HFFc6 (cell line): ENCODE measurements at places on chromosomes 1 and 21.
A peak's percentile ranks its signal among the peaks of the same experiment; 100 is the strongest.

DNA sequence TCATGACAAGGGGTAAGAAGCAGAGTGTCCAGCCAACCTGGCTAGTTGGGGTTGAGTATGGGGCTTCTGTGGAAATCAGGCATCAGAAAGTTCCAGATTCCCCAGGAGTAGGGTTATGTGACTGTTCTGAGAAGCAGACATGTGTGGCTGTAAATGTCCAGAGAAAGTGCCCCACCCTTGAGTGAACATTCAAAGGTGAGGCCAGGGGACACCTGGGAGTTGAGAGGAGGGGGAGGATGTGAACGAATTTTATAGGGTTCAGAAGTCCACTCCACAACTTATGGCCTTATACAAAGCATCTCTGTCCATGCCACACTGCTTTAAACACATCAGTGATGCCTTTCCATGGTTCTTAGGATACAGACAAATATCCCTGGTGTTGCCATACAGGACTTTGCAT lies 133.3 kb downstream of the IGSF21 start:
- DNase-seq: no peak

GRCh38 chr1:192584866-192585265 lies 9.3 kb downstream of the RGS1 start:
- no peak for DNase-seq

- peak; percentile 25 for DNase-seq
Observed at GRCh38 chr1:28329395-28330153, 734 bp downstream of the MED18 start.

DNA sequence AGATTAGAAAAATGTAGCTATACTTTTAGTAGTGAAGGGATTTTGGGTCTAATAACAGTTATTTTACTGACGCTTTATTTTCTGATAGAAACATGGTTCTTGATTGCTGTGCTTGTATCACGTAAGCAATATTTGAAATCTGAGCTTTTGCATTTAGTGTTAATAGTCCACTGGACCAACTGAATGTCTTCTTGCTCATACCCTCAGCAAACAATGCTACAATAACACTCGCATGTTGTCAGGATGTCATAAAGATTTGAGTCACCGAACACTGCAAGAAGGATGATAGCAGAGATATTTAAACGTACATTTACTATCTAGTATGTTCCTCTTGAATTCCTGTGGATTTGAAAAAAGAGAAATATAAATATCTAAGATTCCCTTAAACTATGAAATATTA lies 7.5 kb downstream of the DYRK1A start:
- peak; percentile 78 for DNase-seq

- no peak for DNase-seq
Observed at GRCh38 chr1:246169486-246169885, 337.6 kb downstream of the SMYD3 start.

DNA sequence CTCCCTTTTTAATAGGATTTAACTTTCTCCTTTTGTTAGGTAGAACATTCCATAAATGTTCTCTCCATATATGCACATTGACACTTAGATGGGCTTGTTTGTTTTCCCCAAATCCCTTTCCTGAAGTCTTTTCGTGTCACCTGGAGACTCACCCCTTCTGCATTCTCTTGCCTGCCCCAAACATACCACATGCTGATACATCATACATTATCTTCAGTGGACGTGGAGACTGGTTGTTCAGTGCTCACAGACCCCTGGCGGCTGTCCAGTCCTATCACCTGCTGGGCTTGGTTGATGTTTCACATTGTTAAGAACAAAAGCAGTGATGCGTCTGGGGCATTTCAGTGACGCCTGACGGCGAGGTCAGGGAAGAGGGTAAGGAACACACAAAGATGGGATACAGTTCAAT lies 22.2 kb downstream of the FMOD start:
- DNase-seq: no peak

- DNase-seq: no peak
Observed at GRCh38 chr1:114509596-114510273, 1.3 kb downstream of the TRIM33 start.

DNA sequence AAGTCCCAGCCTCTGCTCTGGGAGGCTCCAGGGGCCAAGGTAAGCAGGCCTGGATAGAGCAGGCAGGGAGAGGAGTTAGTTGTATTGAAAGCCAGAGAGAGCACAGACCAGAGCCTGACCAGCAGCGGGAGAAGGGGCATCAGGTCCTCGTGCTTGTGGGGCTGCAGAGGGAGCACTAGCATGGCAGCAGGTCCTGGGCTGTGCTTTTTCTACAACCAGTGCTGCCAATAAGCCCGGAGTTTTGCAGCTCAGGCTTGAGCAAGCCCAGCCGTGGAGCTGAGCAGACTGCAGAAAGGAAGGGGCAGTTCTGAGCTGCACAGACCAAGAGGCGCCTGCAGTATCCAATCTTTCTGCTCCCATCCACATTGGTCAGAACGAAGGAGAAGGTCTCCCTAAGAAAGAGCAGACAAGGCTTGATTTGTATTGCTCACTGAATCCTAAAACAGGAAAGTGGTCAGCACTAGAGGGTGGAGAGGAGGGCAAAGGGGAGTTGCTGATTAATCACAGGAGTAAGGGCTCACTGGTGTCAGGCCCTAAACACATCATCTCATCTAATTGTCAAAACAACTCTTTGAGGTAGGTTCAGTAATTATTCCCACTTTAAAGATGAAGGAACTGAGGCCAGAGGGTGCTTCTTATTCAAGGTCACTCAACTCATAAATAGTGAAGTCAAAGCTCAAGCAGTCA lies 2.7 kb downstream of the DENND2D start:
- DNase-seq: no peak

GRCh38 chr1:230746617-230747016 lies 571 bp upstream of the CAPN9 start:
- no peak for DNase-seq

DNA sequence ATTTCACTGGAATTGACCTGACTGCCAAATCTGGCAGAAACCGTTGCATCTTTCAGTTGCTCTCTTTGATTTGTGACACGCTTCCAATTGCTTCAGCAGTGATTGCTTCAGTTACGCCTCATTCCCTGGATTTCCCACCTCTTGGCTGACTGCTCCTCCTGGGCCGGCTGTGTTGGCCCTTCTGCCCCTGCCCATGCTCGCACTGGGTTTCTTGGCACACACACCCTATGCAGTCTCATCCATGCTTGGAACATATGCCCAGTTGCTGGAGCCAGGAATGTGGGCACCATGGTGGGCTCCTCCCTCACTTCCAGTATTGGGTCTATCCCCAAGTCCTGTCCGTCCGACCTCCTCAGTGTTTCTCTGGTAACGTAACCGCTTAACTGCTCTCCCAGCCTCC lies 2.2 kb upstream of the ZBTB21 start:
- DNase-seq: no peak

- no peak for DNase-seq
Observed at GRCh38 chr1:62274496-62275485, 44.4 kb downstream of the KANK4 start.

DNA sequence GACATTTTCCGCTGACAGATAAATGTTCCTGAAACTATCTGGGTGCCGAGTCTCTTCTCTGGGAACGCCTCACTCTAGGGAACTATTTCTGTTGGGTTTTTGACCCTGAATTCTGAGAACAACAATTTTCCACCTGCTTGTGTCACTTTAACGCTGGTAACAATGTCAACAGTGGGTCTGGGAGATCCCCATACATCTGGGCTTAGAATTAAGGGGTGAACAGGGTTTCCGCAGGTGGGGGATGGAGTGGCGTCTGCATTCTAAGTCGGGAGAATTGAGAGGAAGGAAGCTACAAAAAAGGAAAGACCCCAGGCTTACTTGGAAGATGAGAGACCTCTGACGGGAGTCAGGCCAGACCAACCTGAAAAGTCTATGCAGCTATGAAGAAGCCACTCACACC lies 8.7 kb downstream of the CD247 start:
- DNase-seq: no peak

GRCh38 chr21:28633839-28634555 lies 358.7 kb downstream of the LTN1 start:
- DNase-seq: peak; percentile 88

GRCh38 chr1:150808846-150809245 lies 786 bp upstream of the CTSK start:
- DNase-seq: no peak

- no peak for DNase-seq
Observed at GRCh38 chr1:9696793-9697192, 45.3 kb downstream of the PIK3CD start.

DNA sequence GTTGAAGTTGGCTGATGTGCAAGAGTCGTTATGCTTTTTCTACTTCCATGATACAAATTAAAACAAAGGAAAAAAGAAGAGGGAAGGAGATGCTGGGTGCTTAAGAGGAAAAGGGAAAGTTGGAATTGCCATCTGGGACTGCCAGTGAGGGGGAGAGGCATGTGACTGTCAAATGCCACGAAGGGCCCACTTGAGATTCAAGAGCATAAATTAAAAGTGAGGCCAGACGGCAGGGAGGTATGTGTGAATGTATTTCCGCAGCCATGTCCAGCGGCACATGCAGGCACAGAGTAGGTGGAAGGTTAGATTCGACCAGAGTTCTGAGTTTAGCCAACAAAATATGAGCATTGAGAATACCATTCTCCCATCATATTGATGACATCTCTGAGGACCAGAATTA lies 32.0 kb downstream of the NFASC start:
- DNase-seq: no peak

DNA sequence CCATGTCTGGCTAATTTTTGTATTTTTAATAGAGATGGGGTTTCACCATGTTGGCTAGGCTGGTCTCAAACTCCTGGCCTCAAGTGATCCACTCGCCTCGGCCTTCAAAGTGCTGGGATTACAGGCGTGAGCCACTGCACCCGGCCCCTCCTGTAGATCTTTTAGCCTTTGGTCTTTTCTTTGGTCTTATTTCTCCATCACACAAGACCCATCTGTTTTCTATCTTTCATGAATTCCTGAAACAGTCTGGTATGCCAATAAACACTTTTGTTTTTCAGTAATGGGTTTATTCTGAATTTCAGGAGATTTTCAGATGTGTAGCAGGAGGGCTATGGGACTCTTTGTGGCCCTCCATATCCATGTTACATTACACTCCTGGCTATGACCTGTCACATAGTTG lies 23.2 kb downstream of the ERRFI1 start:
- DNase-seq: no peak

DNA sequence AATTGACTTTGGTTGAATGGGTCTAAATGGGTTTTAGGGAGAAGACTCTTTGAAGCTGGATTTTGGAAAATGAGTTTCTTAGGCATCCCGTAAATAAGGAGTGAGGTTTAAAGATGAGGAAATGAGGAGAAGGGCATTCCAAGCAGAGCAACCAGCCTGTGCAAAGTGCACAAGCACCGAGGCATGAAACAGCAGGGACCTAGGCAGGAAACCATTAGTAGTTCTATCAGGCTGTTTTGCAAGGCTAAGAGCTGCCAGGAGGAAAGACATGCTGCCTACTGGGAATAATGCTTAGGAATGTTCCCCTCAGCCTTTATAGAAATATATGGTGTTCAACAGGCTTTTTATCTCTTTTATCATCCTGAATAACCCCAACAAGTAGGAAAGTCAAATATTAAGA lies 153.1 kb upstream of the FGGY start:
- no peak for DNase-seq

DNA sequence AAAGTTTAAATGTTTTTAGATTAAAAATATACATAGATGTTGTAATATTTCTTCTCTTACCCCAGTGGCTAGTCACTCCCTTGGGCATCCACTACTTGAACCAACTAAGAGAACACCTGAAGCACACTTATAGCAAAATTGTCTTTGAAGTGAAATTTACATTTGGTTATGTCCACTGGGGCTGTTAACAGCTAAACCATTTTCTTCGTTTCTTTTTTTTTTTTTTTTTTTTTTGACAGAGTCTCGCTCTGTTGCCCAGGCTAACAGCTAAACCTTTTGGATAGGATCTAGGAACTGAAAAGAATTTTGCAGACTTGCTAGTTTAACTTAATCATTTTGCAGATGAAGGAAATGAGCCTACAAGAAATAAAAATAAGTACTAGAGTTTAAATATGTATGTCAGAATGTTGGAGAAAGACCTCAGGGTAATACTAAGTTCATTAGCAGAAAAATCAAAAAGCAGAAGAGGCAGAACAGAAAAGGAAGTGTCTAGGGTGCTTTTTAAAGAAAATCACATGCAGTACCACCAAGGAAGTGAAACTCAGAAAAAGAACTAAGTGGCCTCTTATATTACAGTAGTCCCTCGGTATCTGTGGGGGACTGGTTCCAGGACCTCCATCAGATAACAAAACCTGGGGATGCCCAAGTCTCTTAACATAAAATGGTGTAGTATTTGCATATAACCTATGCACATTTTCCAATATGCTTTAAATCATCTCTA lies 11.8 kb downstream of the DRAM2 start:
- no peak for DNase-seq

DNA sequence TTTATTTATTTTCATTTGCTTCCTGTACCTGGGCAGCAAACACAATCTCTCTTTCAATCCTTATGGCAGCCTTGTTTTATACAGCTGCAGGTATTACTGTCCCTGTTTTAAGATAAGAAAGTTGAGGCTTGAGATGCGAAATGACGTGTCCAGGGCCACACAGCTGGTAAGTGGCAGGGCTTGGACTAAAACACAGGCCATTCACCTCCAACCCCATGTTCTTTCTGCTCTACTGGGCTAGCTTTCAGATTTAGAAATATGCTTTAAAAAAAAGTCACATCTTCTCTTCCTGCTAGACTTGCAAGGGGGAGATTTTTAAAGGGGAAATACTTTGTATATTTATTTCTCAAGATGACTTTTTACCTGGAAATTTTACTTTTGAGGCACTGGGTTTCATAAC lies 62.8 kb downstream of the CNST start:
- DNase-seq: no peak

DNA sequence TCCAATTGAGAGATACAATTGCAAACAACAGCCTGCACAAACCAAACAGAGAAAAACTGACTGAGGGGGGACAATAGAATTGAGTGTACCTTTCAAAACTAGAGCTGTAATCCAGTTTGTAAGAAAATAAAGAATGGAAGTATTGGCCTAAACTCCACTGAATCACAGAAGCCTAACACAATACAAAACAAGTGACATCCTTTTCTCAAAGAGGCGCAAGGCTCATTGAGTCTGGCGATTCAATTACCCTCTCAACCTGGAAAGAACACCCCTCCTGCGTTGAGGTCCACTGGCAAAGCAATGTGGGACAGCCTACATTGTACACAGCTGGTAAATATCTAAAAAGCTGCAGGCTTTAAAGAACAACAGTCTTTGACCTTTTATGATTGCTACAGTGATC lies 182.6 kb downstream of the DPYD start:
- DNase-seq: no peak

DNA sequence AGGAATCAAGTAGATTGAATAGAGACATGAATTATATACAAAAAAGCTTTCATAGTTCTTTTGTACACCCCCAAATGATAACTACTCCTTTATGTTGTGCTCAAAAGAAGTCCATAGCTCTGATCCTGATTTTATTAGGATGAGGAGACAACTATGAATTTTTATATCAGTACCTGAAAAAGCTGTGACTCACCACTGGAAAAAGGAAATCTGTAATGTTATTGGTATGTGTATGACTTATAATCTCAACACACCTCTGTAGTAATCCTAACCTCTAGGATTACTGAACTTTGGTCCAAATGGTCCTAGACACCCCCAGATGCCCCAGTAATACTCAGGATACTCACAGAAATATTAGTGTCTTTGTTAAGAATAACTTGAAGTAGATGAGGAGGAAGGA lies 10.2 kb downstream of the PRKAB2 start:
- DNase-seq: no peak

- peak; percentile 41 for DNase-seq
Observed at GRCh38 chr1:240189386-240189989, 97.8 kb downstream of the FMN2 start.

- no peak for DNase-seq
Observed at GRCh38 chr1:235820061-235820460, 46.6 kb downstream of the LYST start.

- DNase-seq: no peak
Observed at GRCh38 chr1:28021064-28021463, 61.3 kb downstream of the XKR8 start.

- DNase-seq: no peak
Observed at GRCh38 chr1:117803318-117803717, 126.1 kb downstream of the GDAP2 start.
